Activated CD4-positive, alpha-beta T cell treated with anti-CD3 and anti-CD28 coated beads, Interleukin-2, amount 50 U/mL, for 24 hours (primary cell): ENCODE measurements at places on chromosomes 12 and 14.

- DNase-seq: no peak
These were observed 628.2 kb downstream of the ETNK1 start for GRCh38 chr12:23253191-23253590.

DNA sequence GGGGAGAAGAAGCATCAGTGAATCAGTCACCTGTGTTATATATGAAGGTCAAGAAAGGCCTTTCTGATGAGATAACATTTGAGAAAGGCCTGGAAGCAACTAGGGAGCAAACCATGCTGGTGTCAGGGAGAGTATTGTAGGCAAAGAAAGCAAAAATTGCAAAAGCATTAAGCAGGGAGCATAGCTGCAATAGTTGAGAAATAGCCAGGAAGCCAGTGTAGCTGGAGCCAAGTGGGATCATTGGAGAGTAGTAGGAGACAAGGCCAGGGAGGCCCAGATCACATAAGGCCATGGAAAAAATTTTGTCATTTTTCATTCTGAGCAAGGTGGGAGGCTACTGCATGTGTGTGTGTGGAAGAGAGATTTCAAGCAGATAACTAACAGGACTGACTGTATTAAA, 18.8 kb upstream of the MAGOHB start:
- DNase-seq: no peak

GRCh38 chr14:61780125-61780524, 17.9 kb downstream of the SNAPC1 start:
- no peak for DNase-seq

GRCh38 chr14:23434488-23435222, 805 bp downstream of the MYH7 start:
- DNase-seq: no peak

DNA sequence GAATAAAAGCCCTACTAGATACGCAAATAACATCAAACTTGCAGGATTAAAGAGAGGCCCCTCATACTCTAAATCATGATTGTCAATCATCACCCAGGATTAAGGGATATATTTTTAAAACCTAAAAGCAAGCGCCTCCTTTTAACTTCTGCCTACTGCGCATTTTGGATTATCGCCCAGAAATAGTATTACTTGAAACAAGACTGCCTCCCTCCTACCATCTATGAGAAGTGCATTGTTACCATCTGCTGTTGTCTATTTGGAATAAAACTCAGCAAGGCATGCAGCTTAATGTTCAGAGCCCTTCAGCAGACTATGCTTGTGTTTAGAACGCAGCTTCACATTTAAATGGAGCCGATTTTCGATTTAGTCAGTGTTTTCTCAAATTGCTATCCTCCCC, 79.6 kb downstream of the EXOC5 start:
- DNase-seq: no peak

DNA sequence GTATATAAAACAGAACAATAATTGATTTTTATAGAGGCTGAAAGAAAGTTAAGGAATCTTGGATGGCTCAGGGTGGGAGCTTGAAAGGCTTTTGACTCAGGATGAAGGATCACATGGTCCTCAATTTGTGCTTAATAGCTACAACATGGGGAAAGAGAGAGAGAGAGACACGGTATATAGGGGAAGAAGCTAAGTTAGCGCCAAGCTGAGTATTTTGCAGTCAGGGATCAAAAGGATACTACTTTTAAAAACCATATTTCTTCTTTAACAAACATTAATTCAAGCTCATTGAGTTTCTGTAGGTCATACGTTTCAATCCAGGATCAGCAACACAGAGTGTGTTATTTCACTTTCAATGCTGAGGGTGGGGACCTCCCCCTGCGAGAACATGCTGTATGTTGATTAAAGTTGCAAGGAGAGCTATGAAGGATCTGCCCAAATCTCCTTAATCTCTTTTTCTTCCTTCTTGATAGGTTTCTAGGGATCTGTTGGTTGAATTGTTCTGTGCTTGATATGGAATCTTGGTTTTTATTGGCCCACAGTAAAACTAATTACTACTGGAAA, 133.1 kb upstream of the NUDT4 start:
- DNase-seq: peak; percentile 13

DNA sequence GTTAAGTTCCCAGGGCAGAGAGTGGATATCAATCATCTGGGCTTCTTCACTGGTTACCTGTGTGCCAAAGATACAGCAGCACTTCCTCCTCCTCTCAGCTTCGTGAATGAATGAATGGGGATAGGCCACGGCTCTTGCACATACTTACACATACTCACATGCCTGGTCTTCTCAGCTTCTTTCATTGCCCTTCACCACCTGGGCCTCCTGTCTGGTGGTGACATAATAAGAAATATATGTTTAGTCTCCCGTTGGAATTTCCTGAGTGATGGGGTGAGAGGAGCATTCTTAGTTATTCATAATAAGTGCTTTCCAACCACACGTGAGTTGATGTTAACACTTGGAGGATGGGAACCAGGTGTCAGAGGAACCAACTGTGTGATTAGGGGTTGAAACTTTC, 268.1 kb upstream of the RMST start:
- DNase-seq: no peak

- DNase-seq: no peak
These were observed 62.8 kb upstream of the EGLN3 start for GRCh38 chr14:34013721-34014060.

DNA sequence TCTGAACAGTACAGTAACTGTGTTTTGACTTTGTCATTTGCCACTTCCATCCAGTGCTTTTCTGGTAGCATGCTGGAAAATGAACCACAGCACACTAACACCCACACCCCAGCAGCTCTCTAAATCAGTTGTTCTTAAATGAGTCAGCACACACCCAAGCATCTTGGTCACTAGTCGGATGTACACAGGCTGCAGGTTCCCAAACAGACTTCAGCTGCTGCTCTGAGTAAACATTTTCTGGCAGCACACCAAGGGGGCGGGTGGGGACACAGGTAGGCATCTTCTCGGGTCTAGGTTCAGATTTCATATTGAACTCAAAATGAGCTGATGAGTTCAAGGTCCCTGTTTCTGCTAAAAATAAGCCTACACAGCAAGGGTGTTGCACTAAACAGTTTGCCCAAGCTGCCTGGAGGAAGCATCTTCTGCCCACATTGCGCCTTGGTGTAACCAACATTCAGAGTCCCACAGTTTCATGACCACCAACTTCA, 39.8 kb downstream of the IFNG start:
- DNase-seq: peak; percentile 27

DNA sequence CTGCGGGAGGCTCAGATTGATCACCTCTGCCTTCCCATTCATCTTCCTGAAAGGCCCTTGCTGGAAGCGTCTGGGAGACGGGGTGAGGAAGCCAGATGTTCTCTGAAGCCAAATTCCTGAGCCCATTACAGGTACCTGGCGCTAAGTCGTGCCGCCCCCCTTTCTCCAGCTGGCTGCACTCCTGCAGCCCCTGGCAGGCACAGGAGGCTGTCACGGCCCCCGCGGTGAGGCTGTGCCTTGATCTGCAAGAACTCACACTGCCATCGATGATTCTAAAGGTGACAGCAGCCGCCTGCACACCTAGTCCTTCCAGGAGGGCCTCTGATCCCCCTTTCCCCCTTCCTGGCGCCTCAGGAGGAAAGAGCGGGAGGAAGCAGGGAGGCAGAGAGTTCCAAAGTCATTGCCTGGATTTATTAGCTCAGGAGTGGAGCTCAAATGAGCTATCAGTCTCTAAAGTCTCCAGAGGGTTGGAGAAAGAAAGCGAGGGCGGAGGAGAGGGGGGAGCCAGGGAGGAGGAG, 106.9 kb downstream of the RFLNA start:
- DNase-seq: no peak

- no peak for DNase-seq
These were observed 23.5 kb downstream of the IFNG-AS1 start for GRCh38 chr12:68012712-68013111.

- DNase-seq: no peak
These were observed 78.6 kb downstream of the SLC15A5 start for GRCh38 chr12:16198884-16199283.

DNA sequence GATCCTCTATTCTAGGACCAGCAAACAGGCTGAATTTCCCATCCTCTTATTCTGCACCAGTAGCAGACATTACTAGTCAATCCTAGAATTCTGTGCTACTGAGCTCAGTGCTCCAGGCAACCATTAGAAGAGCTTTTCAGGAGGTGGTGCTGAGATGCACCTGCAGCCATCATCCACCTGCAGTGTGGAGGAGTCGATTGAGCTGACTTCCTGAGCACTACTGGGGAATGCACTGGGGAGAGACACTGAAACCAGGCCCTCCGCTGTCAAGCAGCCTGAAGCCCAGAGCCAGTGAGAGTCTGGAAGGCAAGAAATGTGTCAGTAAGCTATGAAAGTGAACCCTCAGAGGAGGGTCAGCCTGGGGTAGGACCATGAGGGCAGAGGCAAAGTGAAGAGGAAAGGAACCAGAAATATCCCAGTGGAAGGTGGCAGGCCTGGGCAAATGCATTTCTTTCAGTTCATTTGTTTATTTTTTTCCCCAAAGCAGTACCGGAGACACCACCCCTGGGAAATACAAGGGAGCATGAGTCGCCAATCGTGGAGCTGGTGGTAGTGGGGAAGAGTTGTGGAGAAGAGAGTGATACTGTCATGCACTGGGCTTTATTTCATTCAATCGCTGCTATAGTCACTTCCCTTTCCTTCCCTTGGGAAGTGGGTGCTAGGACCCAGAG, 23.0 kb upstream of the SERPINA4 start:
- DNase-seq: no peak

- no peak for DNase-seq
These were observed 92.4 kb upstream of the PKP2 start for GRCh38 chr12:32988982-32989381.

- no peak for DNase-seq
These were observed 314.6 kb downstream of the ADAMTS20 start for GRCh38 chr12:43237238-43237879.

GRCh38 chr14:100866666-100867630, 36.6 kb downstream of the RTL1 start:
- DNase-seq: no peak

DNA sequence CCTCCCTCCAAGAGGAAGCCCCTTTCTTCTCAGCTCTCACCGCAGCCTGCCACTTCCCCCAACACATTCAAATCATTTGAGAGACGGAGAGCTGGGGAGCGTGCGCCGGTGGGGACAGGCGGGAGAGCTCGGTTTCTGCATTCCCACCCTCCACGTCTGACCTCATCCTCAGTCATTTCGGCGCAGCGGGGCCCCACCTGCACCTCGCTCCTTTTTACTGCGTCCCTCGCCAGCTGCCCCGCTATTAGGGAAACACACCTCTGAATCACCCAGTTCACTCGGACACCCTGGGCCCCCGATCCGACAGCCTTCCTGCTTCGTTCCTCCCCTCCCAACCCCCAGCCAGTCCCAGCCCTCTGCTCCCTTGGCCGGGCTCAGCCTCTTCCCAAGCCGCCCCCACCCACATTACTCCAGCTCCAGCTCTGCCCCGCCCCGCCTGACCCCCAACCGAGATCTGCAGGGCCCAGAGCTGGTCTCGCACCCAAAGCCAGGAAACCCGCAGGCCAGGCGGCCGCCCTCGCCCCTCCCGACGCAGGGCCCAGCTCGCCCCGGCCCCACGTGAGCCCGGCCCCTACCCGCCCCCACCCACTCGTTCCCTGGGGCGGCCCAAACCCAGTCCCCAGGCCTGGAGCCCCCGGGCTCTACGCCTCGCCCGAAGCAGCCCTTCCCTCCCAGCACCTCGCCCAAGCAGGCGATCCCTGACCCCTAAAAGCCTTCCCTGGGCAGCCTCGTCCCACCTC, 783 bp downstream of the CORO1C start:
- peak; percentile 30 for DNase-seq

DNA sequence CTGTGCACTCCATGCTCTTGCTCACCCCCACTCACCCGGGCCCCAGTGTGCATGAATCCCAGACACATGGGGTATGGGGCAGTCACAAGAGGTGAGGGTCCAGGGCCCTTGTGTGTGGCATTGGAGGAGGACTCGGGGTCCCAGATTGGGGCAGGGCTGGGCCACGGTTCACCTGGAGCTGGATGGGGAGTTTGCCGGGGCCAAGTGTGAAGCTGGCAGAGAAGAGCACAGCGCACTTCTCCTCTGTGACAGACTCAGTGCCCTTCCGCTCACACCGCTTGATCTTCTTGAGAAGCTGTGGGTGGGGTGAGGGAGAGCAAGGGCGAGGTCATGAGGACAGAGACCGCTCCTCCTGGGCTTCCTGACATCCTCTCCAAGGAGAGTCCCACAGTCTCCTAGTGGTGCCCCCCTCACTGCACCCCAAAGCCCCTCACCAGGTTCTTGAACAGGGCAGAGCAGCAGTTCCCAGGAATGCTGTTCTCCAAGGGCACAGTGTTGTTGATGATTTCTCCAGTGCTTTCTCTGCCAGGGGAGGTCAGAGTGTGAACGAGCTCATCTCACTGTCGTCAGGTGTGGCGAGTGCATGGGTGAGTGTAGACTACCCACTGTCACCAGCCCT, 6.8 kb downstream of the STAT6 start:
- no peak for DNase-seq

GRCh38 chr14:72155379-72155993, 223.3 kb downstream of the RGS6 start:
- DNase-seq: no peak

DNA sequence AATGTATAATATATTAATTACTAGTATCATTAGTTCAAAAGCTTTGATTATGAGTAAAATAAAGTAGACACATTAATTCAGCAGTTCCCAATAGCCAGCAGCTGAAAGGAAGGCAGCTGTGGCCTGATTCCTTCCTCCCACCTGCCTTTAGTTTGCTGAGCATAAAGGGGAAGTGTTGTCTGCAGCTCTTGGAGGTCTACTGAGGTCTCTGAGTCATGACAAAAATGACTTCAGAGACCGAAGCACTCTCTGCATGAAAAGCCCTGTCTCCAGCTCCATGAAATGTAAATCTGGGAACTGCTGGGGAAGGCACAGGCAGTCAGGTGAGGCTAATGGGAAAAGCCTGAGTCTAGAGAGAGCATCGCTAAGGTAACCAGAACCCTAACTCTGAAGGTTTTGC, 165.4 kb downstream of the NRXN3 start:
- no peak for DNase-seq

- no peak for DNase-seq
These were observed 437.8 kb downstream of the NPAS3 start for GRCh38 chr14:33376510-33376909.

- no peak for DNase-seq
These were observed 15.3 kb downstream of the PELI2 start for GRCh38 chr14:56133547-56133946.

DNA sequence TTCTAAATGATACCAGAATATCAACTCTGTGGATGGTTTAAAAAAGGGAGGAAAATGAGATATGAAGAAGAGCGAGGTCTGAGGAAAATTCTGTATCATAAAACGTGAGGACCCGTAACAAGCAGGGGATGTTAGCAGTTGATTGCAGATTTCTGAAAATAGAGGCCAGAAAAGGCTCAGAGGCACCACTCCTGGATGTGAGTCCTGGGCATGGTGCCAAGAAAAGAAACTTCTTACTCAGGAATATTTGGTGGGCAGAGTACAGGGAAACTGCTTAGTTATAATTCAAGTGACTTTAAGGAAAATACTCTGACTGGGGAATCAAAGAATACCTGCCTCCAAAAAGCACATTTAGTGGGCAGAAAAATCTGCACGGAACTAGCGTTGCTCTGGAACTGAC, 85.5 kb downstream of the PRICKLE1 start:
- DNase-seq: no peak

- no peak for DNase-seq
These were observed 112.2 kb upstream of the TMTC1 start for GRCh38 chr12:29895966-29896365.

- no peak for DNase-seq
These were observed 258.6 kb upstream of the TMEM132C start for GRCh38 chr12:128008341-128008740.
